ENCODE measurements at places on chromosomes 11 and 22.

DNA sequence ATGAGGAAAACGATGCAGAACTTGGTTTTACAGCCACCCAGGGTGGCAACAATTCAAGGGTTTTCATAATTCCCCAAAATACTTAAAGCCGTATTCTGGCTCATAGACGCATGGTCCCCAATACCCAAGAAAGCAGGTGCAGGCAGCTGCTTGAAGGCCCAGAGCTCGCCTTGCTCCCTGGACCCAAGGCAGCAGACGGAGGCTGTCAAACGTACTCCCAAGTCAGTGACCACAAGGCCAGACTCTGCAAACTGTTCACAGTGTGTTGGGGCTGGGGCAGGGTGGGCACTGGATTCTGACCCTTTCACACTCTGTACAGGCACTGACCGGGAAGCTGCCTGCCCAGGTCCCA lies 21.5 kb downstream of the TMEM184B start:
- DNase-seq, result no peak

- DNase-seq, result no peak
Measured at GRCh38 chr11:637593-638521, 788 bp downstream of the DRD4 start.

GRCh38 chr22:43473441-43473840 lies 61.6 kb downstream of the MPPED1 start:
- DNase-seq, result no peak

DNA sequence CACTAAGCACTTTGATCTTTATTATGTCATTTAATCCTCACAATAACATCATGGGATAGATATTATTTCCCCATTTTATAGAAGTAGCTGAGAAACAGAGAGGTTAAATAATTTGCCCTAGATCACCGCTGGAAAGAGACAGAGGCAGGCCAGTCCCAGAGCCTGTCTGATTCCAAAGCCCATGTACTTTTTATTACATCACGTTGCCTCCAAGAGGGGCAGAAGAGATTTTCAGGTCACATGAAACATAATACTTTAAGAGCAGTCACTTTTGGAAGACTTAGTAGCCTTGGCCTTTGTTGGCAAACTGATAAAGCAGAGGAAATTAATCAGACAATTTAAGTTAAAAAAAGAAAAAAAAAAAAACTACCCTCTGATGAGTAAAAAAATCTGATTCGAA lies 200.2 kb upstream of the ARHGAP20 start:
- DNase-seq, result no peak

- no peak for DNase-seq
Measured at GRCh38 chr11:134503596-134503995, 91.6 kb upstream of the B3GAT1 start.

- DNase-seq, result no peak
Measured at GRCh38 chr11:112634551-112634950, 326.7 kb upstream of the NCAM1 start.

GRCh38 chr11:285894-286220 lies 3.1 kb upstream of the PGGHG start:
- DNase-seq, result peak; percentile 31

- DNase-seq, result no peak
Measured at GRCh38 chr11:93784935-93785360, 866 bp downstream of the MED17 start.

DNA sequence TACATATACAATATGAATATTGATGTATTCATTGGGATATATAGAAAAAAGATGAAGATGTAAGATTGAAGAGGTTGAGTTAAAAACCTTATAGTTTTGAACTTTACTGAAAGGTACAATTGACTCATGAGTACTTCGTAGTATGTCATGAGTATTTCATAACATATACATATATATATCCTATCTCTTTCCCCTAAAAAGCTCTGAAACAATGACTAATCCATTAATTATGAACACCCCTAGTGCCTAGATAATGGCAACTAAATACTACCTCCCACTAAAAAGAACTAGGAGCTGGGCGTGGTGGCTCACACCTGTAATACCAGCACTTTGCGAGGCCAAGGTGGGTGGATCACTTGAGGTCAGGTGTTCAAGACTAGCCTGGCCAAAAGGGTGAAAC lies 31.5 kb downstream of the SLC35F2 start:
- DNase-seq, result no peak

- DNase-seq, result no peak
Measured at GRCh38 chr11:35717520-35717919, 54.9 kb downstream of the TRIM44 start.

- DNase-seq, result no peak
Measured at GRCh38 chr22:32073262-32073661, 30.2 kb downstream of the SLC5A1 start.

DNA sequence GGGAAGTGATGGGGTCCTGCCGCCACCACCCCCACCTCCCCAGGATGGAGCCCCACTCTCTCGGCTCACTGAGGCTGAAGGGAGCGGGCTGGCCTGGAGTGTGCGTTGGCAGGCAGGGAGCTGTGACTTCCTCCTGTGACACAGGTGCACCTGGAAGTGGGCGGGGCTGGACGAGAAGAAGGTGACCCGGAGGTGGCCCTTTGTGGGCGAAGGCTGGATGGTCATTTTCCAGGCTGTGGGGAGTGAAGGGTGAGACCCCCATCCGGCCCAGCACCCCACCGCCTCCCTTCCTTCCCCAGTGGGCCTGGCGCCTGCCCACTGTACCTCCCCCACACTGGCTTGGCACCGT lies 15.3 kb downstream of the IL17REL start:
- DNase-seq, result peak; percentile 40

DNA sequence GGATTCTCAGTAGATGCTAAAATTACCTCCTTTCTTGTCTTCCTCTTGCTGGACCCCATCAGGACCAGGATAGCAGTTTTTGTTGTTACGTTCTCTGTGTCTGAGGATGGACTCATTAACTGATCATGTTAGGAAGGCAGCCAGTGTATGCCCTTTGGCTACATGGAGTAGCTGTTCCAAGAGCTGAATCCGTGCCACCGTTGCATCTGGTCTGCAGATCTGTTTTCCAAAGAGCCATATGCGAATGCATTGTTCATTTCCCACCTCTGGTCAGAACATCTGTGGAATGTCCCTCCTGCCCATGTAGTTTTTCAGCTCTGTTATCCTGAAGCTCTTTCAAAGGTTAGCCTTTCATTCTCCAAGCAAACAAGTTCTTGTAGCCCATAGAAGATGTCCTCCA lies 188.4 kb downstream of the SPON1 start:
- no peak for DNase-seq

DNA sequence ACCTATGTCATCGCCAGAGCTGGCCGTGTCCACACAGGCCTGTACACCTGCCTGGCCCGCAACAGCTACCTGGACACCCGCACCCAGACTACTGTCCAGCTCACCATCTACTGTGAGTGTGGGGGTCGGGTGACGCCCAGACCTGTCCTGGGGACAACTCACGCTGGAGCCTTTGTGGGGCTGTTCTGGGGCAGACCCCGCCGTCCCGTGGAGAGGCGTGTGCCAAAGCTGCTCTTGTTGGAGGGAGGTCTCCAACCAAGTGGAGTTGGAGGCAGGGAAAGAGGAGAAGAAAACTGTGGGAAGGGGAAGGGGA lies 4.3 kb downstream of the VSIG10L2 start:
- no peak for DNase-seq

- DNase-seq, result peak; percentile 88
Measured at GRCh38 chr22:23180301-23180892, at the start of gene BCR. BCR (plus strand) TSS chr22:23180509; CDS start chr22:23180961, 452 bp downstream.

- DNase-seq, result no peak
Measured at GRCh38 chr11:126414615-126415014, 59.1 kb downstream of the ST3GAL4 start.

DNA sequence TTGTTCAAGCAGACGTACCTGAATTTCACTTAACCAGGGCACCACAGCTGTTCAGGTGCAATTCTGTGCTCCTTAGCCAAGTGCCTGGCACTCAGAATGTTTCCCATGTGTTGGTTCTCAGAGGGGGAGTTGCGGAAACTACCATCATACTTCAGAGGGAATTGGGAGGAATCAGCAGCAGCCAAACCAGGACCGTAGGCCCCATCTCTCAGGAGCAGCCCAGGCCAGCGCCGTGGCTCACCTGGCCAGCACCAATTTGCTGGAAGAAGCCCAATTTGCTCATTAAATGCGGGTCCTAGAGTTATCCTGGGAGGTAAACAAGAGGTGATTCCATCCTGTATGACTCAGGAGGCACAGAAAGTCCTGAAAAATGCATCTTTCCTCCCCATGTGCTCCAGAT lies 435.4 kb downstream of the BRD1 start:
- no peak for DNase-seq

GRCh38 chr11:41377709-41378394 lies 81.6 kb downstream of the LRRC4C start:
- no peak for DNase-seq

DNA sequence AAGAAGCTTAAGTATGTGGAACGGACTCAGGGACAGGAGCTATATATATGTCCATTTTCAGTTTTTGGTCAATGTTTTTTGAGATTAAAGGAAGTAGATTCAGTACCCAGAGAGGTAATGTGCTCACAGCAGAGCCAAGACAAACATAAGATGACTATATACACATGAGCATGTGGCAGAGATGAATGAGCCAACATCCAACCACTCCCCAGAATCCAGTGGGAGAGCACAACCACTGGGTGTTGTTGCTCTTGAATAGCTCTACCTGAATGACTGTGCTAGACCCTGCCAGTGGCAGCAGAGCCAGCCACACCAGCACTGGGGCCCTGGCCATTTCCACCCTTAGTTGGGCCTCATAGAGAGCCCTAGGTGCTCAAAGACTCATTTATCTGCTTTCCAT lies 10.7 kb upstream of the SYTL2 start:
- DNase-seq, result no peak

- no peak for DNase-seq
Measured at GRCh38 chr22:19066531-19067271, 55.5 kb downstream of the DGCR2 start.

GRCh38 chr22:29715240-29715639 lies 4.6 kb upstream of the CABP7 start:
- DNase-seq, result no peak

DNA sequence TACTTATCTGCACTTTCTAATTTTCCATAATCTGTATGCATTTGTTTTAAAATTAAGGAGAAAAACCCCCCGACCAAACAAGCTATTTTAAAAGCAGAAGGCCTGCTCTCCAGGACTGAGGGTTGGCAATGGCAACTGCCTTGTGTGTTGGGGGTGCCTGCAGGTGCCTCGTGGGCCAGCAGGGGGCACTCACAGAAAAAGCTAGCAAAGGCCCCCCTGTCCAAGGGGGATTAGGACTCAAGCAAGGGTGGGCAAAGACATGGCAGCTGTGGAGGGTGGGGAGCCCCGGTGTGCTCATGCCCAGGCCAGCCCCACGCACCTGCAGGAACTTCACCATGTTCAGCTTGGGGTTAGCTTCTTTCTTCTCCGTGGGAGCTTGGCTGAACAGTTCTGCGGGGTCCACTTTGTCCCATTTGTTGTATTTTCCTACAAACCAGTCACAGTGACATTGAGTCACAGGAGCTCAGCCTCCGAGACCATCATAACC lies 10.3 kb downstream of the TOP3B start:
- peak; percentile 91 for DNase-seq

DNA sequence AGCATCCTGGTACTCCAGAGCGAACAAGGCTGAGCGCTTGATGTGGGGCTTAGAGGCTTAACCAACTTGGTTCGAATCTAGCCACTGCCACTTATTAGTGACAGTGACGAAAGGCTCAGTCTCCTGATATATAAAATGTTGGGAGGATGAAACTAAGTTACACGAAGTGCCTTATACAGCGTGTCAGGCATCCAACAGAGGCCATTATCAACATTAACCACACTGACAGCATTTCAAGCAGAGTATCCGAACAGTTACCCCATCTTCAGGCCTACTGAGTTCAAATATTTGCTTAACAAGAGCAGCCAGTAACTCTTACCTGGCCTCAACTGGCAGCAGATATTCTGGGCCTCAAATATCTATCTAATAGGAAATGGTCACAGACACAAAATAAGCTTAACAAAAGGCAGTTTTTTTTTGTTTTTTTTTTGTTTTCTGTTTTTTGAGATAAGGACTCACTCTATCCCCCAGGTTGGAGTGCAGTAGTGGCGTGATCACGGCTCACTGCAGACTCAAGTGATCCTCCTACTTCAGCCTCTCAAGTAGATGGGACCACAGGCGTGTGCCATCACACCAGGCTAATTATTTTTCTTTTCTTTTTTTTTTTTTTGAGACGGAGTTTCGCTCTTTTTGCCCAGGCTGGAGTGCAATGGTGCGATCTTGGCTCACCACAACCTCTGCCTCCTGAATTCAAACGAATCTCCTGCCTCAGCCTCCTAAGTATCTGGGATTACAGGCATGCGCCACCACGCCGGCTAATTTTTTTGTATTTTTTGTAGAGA lies 2.9 kb downstream of the SERPIND1 start:
- DNase-seq, result no peak

GRCh38 chr22:33569018-33569417 lies 351.3 kb downstream of the LARGE1 start:
- DNase-seq, result no peak

DNA sequence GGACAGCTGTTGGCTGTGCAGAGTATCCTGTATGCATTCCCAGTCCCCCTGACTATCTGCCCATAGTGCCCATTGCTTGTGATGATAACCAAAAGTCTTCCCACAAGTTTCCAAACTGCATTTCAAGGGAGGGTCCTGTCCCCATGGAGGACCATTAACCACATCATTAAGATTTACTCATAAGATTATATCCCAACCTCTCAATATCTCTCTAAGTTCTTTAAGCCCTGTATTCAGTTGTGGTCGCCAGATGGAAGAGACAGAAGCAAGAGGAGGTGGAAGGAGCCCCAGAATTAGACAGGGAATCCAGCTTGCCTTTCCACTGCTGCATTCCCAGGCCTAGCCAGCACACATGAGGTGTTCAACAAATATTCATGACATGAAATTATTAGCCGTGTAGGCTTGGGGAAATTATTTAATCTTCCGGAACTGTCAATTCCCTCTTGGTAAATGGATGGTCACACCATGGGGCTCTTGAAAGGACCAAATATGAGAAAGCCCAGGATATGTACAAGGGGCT lies 42.6 kb upstream of the TIMP3 start:
- no peak for DNase-seq

GRCh38 chr11:27041141-27041899 lies 705 bp downstream of the BBOX1 start:
- DNase-seq, result no peak

DNA sequence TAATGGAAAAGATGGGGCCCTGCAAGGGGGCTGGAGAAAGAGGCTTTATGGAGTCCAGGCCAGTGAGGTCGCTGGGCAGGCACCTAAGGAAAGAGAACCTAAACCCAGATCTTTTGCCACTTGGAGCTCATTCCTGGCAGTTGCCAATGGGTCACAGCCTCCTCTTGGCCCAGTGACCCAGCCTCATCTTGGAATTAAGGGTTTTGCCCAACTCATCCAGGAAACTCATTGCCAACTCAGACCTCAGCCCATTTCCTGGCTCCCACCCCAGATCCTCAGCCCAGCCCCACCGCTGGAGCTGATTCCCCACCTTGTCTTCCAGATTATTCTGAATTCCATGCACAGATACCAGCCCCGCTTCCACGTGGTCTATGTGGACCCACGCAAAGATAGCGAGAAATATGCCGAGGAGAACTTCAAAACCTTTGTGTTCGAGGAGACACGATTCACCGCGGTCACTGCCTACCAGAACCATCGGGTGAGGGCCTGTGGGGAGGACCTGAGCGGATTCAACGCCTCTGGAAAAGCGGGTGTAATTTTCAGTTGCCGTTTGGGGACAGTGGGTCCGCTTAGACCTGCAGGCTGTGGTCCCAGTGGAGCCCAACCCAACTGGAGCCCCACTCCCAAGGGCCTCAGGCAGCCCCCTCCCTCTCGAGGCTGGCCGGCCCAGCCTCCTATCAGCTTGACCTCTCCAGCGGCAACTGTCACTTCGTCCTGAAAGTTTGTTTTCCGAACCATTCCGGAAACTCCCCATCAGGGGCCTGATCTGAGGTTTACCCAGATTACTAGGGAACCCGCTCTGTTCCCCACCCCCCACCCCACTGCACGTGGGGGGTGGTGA lies 4.3 kb downstream of the TBX1 start:
- no peak for DNase-seq

- no peak for DNase-seq
Measured at GRCh38 chr11:12279672-12280108, 97.7 kb upstream of the PARVA start.
